ENCODE measurements at places on chromosomes 2 and 18.

GRCh38 chr2:47539228-47539627 lies 136.3 kb downstream of the MSH2 start:
- no peak for DNase-seq

- no peak for DNase-seq
These were observed 79.1 kb downstream of the TGIF1 start for GRCh38 chr18:3529077-3529476.

GRCh38 chr18:58666176-58666575 lies 5.1 kb upstream of the MALT1 start:
- no peak for DNase-seq

GRCh38 chr2:161141033-161141432 lies 19.2 kb upstream of the TANK start:
- no peak for DNase-seq

DNA sequence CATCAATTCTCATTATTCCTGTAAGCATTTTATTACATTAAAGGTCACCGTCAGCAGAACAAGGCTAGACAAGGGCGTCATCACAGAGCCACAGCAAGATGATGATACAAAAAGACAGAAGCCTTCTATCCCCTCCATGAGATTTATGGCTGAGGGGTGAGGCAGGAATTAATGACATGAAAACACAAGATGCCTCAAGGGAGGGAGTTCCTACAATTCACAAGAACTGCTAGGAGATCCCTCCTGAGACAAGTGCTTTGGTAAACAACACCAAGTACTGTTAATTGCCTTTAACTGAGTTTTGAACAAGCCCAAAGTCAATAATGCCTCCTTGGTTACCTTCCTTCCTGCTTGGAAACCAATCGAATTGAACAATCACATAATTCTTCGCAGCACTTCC lies 14.1 kb downstream of the ADD2 start:
- DNase-seq = no peak

DNA sequence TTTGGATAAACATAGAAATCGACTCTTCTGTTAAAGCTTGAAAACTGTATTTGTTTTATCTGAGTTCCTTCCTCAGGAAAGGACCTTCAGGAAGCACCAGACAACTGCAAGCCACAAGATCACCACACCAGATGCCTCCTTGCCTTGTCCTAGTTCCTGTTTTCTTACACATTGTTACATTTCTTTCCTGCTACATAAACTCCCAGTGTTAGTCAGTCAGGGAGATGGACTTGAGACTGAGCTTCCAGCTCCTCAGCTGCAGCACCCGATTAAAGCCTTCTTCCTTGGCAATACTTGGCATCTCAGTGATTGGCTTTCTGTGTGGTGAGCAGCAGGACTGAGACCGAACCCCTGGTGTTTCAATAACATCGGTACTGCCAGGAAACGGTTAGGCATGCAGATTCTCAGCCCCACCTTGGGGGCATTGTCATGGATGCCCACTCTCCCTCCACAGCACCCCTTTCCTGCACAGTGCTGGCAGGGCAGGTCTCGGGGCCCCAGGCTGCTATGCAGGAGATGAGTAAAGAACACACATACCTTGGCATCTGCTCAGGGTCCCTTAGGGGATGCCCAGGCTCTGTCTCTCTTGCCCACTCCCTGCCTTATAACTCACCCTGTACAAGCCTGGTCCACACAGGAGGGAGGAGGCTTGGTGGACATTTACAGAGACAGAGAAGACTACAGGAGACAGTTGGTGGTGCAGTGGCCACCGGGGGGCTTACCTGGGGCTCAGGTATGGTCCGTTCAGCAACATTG lies 32.6 kb downstream of the ANKMY1 start:
- no peak for DNase-seq

DNA sequence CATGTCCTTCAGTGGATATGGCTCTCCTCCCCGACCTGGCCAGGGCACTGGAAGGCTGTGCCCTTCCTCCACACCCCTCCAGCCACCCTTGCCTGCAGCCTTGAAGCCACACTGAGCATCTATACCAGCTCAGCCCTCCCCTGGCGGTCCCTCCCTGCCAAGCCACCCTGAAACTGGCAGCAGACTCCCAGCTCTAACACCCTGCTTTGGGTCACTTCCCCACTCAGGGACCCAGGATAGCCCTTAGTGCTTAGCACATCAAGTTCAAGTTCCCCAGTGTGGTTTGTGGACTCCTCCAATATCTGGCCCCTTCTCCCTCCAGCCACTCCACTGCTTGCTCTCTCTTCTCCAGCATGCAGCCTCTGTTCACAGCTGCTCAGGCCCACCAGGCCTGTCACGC lies 89.4 kb downstream of the TNS1 start:
- no peak for DNase-seq

- no peak for DNase-seq
These were observed 2.1 kb downstream of the TYMS start for GRCh38 chr18:659597-659996.

All from IMR-90 (cell line).